ENCODE measurements at places on chromosomes 2 and 18. TPM values are rescaled to one million over a fixed set of nuclear protein-coding genes. Genes with fewer than 3 reads are reported as not detected.

- no peak for DNase-seq
These were observed 15.1 kb downstream of the LOXHD1 start for GRCh38 chr18:46641917-46642316.

GRCh38 chr2:143284087-143284675 is 155.0 kb downstream of the ARHGAP15 start:
- no peak for DNase-seq

- DNase-seq, result no peak
These were observed 21.2 kb downstream of the ATIC start for GRCh38 chr2:215332872-215333595.

DNA sequence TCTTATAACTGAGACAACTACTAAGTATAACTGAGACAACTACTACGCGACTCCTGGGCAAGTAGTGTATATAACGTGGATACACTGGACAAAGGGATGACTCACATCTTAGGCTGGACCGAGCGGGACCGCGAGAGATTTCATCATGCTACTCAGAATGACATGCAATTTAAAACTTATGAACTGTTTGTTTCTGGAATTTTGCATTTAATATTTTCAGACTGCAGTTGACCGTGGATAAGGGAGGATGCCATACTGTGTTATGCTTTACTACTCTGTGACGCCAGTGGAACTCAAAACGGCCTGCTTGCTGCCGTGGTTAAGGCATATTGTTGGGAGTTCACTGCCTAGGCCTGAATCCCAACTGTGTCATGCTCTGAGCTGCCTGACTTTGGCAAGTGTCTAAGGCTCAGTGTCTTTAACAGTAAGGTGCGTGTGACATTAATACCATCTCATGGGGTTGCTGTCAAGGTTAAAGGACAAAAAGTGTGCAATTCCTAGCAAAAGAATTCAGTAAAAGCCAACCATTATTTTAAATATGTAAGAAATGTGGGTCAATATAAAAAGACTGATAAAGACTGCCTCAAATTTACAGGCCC is 64.6 kb downstream of the BMP10 start:
- no peak for DNase-seq

- no peak for DNase-seq
These were observed 105.5 kb downstream of the THADA start for GRCh38 chr2:43490252-43490786.

CGREF1 gene
- total RNA-seq, result 1.4 TPM

Measured in Right ventricle myocardium superior (tissue), 1 donor.